CD8-positive, alpha-beta T cell (primary cell): ENCODE measurements at places on chromosomes 13 and 19.
A peak's percentile ranks its signal among the peaks of the same experiment; 100 is the strongest.

DNA sequence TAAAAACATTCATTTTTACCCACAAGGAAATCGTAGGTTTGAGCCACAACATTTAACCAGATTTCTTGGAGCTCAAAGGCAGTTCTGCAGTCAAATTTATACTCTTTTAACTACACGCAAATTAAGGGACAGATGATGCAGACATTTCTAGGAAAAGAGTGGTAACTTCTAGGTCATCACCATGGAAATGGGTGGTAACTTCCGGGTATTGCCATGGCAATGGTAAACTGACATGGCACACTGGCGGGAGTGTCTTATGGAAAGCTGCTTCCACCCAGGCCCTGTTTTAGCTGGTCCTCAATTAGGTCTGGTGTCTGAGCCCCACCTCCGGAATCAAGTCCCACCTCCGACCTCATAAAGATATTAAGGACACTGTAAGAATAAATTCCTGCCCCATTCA lies 10.4 kb upstream of the LYPD5 start:
- DNase-seq: no peak

GRCh38 chr19:12669270-12670158 lies 2.9 kb downstream of the WDR83 start:
- peak; percentile 72 for DNase-seq

DNA sequence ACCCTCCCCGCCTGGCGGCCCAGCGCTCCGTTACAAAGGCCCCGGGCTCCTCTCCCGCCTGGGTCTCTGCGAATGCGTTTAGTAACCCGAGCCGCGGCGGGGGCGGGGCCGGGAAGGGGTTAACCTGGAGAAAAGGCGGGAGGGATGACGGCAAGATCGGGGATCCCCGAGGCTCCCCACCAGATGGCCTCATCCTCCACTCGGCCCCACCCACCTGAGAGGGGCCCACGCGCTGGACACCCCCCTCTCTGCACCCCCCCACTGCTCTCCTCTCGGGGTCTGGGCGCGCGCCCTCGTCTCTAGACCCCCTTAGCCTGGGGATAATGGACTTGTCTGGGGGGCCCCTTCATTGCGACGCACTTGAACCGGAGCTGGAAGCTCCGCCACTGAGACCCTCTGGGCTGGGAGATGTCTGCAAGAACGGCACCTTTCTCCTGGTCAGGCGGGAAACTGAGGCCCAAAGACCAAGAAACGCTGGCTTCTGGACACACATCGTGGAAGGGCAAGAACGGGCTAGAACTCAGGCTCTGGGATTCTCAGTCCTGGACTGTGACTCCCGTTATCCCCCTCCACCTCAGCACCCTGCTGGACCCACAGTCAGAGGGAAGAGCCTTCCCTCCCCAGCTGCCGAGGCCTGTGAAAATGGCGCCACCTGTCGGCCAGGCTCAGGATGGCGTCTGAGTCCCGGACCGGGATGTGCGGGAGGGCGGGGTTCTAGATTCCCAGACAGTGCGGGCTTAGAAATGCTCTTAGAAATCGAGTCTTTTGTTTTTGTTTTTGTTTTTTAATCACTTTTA lies 2.9 kb upstream of the LTBP4 start:
- peak; percentile 88 for DNase-seq

GRCh38 chr19:3520166-3521103 lies 14.3 kb downstream of the FZR1 start:
- no peak for DNase-seq

- DNase-seq: no peak
Observed at GRCh38 chr13:106083620-106084350, 451.7 kb downstream of the EFNB2 start.

- no peak for DNase-seq
Observed at GRCh38 chr13:30045916-30046704, 195.7 kb upstream of the UBL3 start.

GRCh38 chr13:103516015-103516795 lies 450.0 kb upstream of the SLC10A2 start:
- DNase-seq: no peak

DNA sequence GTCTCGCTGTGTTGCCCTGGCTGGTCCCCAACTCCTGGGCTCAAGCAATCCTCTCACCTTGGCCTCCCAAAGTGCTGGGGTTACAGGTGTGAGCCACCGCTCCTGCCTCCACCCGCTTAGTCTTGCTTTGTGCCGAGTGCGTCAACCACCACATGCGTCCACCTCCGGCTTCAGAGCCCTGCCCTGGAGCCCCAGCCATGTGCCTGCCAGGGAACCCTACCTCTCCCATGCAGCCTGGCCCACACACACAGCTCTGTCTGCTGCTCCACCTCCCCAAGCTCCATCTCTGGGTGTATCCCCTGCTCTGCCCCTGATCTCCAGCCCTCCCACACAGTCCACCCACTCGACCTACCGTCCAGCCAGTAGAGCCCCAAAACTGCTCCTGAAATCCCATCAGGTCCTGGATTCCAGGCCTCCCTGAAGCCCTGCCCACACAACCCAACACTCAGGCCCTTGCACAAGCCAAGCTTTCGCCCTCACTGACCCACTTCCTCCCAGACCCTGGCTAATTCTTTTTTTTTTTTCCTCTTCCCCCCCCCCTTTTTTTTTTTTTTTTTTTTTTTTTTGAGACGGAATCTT lies 9.6 kb downstream of the CYP2F1 start:
- DNase-seq: no peak

DNA sequence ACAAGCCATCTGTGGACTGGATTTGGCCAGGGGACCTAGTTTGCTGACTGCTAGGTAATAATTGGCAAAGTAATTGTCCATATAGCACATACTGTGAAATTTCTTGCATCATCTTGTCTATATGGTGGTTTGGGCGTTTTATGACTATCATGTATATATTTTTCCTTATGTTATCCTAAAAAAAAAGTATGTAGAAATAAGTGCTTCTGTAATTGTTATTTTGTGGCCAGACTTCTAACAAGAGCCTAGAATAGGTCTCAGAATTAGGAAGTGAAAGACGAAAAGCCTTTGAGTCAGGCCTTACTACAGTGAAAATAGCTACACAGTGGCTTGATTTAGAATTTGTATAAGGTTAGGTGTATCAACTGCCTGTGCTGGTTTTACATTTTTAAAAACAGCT lies 4.2 kb downstream of the FNDC3A start:
- DNase-seq: no peak

GRCh38 chr13:95256091-95256490 lies 45.2 kb downstream of the ABCC4 start:
- no peak for DNase-seq

GRCh38 chr19:21699197-21699596 lies 68.2 kb downstream of the ZNF100 start:
- DNase-seq: no peak

- no peak for DNase-seq
Observed at GRCh38 chr13:80022146-80022545, 318.8 kb downstream of the SPRY2 start.

GRCh38 chr13:99809926-99810325 lies 161.6 kb downstream of the ZIC5 start:
- no peak for DNase-seq

GRCh38 chr13:99133230-99133629 lies 67.4 kb upstream of the UBAC2 start:
- no peak for DNase-seq

GRCh38 chr13:26202365-26202972 lies 19.6 kb downstream of the RNF6 start:
- DNase-seq: no peak

- no peak for DNase-seq
Observed at GRCh38 chr13:38602266-38602665, 84.6 kb upstream of the FREM2 start.

DNA sequence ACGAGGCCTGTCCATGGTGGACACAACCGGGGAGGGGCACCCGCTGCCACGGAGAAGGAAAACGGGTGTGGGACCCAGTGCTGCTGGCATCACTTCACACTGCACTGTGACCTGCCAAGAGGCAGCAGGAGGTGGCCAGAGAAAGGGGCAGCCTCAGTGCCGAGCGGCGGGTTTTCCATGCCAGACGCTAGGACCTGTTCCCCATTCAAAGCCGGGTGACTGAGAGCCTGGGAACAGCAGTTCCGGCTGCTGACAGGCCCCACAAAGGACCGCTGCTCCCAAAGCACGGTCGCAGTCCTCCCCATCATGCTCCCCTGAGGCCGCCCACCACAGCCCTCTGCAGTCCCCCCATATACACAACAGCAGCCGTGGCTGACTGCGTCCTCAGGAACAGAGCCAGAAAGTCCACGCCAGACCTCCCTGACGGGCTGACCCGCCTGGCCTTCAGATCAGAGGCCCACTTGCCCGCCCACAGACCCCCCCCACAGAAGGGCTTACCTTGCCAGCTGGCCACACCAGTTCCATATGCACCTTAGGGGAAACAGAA lies 5.4 kb downstream of the AKAP8 start:
- no peak for DNase-seq

DNA sequence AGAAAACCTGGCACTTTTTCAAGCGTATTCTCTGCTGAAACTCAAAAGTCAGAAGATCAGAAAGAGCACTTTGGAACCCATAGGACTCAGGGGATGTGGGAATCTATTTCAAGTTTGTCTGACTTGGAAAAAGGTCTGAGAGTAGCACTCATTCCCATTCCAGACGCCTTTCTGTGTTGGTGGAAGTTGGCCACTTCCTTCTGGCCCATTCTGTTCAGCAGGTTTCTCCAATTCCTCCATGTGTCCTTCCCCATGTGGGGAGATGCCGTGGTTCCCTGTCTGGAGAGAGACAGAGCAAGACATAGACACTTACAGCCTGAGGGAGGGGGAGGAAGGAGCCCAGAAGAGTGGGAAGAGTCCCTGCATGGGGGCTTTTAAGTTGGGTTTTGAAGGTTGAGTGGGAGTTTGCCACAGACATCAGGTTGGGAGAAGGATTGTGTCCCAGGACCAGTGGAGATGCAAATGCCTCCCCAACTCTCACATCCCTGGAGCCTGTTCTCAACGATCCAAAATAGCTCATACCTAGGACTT lies 48.0 kb downstream of the CELF5 start:
- DNase-seq: no peak

DNA sequence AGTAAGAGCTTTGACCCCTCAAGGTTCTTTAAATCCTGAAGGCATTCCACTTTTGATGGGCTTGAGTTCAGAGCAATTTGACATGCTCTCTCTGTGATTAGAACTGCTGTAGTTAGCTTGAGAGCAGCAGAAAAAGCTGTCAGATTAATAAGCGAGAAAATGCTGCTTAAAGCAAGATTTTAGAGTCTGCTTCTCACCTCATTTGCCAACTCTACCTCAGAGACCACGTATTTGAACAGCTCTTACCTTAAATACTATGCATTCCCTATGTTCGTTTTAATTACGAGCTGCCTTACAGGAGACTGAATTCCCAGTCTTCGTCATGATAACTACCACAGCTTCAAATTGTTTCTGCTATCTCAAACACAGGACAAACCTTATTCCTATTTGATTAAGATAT lies 253.4 kb downstream of the SLITRK6 start:
- DNase-seq: no peak

GRCh38 chr19:39425744-39426143 lies 10.0 kb downstream of the RPS16 start:
- no peak for DNase-seq

GRCh38 chr13:90896002-90896401 lies 451.5 kb upstream of the MIR17HG start:
- DNase-seq: no peak

- DNase-seq: no peak
Observed at GRCh38 chr13:100212904-100213553, 124.1 kb downstream of the PCCA start.

- no peak for DNase-seq
Observed at GRCh38 chr13:112532837-112533745, 54.9 kb downstream of the TUBGCP3 start.
